ENCODE measurements at places on chromosomes 2 and 18. TPM values are rescaled to one million over a fixed set of nuclear protein-coding genes. Genes with fewer than 3 reads are reported as not detected.

Gene GBX2
- not detected for total RNA-seq

Gene TMEM247
- not detected for total RNA-seq

Gene CCDC85A
- total RNA-seq: not detected

- DNase-seq: no peak
Measured at GRCh38 chr2:154233231-154233630, 361.5 kb downstream of the GALNT13 start.

DNA sequence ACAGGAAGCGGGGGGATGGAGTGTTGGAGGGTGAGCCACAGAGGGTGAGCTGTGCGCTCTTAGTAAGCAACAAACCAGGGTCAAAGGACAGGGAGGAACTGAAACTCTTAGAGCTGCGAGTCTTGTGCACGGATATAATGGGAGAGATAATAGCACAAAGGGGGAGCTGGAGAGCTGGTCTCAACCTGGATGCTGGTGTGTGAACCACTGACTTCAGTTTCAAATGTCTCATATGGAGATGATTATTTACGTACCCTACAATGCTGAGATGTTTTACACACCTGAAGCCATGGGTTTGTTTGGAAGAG lies 35.9 kb downstream of the PTGR3 start:
- no peak for DNase-seq

Gene EHBP1
- total RNA-seq: 21.4 TPM

- DNase-seq: no peak
Measured at GRCh38 chr2:558302-558642, 118.9 kb downstream of the TMEM18 start.

Gene CD8B2
- total RNA-seq: 0.14 TPM

Gene ATP8B1
- total RNA-seq: not detected

- peak; percentile 58 for DNase-seq
Measured at GRCh38 chr2:181904022-181904632, 12.6 kb downstream of the ITPRID2 start.

Gene REEP1
- total RNA-seq: not detected

- DNase-seq: no peak
Measured at GRCh38 chr18:75467281-75467795, 39.8 kb upstream of the SMIM21 start.

- DNase-seq: no peak
Measured at GRCh38 chr18:34921811-34922385, 119.3 kb upstream of the MAPRE2 start.

Gene MITD1
- total RNA-seq: 14.1 TPM

- no peak for DNase-seq
Measured at GRCh38 chr2:31694444-31694843, 113.7 kb upstream of the SRD5A2 start.

GRCh38 chr2:17795309-17795708 lies 21.0 kb upstream of the MSGN1 start:
- DNase-seq: no peak

GRCh38 chr18:42623935-42624334 lies 491.6 kb downstream of the RIT2 start:
- no peak for DNase-seq

- DNase-seq: no peak
Measured at GRCh38 chr2:136183097-136183496, 65.1 kb upstream of the CXCR4 start.

DNA sequence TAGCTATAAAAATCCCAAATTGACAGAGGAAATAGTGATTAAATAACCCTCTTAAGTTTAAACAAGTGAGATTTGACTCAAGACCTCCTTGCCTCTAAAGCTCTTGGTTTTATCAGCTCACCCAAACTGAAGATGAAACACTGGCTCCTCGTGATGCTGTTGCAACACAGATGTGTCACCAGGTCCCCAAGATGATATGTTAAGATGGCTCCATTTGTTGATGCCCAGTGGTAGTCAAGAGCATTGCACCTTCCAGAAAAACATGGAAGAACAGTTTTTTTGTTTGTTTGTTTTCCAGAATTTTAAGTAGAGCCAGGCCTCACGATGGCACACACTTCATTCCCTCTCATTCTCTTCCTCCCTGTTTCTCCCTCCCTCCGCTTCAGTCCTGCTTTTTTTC lies 399.8 kb downstream of the TXNL1 start:
- peak; percentile 9 for DNase-seq

GRCh38 chr2:159217676-159218075 lies 68.8 kb downstream of the WDSUB1 start:
- no peak for DNase-seq

DNA sequence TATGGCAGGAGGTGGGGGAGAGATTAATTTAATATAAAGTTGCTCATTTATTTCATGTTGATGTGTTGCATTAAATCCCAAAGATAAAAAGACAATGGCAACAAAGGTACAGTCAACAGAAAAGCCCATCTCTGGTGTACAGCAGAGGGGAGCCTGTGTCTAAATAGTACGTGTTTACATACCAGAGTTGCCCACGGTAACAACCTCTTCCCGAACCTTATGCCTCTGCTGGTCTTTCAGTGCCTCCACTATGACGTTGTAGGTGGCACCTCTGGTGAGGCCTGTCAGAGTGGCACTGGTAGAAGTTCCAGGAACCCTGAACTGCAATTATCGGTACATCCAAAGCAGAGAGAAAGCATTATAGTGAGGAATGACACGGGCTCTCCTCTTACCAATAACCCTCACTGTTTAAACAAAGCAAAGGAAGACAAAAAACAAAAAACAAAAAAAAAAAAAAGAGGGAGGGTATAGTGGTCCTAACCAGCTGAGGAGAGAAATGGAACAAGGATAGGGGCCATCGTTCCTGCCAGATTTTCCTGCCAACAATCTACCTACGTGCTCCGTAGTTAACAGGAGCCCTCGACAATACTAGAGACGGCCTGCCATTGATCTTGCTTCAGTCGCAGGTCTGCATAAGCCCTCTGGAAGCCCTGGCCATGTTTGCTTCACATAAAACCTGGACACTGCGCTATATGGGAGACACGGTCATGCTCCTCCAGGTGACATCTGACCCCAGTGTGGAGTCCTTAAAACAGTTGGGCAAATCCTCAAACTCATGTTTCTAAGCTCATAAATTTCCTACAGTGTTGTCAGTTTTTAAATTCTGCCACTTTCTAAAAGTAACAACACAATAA lies 58.5 kb downstream of the ATIC start:
- no peak for DNase-seq

Gene GKN1
- total RNA-seq: not detected

- no peak for DNase-seq
Measured at GRCh38 chr2:50538147-50538546, 493.8 kb downstream of the NRXN1 start.

GRCh38 chr2:20050104-20050645 lies 1.3 kb downstream of the LAPTM4A start:
- peak; percentile 73 for DNase-seq

Gene ESPNL
- total RNA-seq: not detected

Gene SALL3
- 0.22 TPM for total RNA-seq

DNA sequence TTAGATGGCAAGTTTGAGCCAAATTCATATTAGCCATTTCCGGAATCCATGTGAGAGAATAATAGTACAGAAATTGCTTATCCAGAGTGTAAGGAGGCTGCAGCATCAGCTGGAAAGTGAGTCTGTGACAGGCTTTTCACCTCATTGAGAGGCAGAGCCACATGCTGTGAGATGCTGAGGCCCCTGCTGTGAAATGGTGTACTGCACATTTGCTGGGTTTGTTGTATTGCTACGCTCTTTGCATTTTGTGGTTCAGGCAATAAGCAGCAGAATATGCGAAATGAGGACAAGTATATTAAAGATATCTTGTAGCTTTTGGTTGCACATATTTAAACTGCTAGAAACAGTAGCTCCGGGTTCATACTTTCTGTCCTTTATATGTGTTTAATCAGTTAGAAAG lies 37.0 kb downstream of the NABP1 start:
- DNase-seq: no peak

Gene CFAP221
- not detected for total RNA-seq

- DNase-seq: no peak
Measured at GRCh38 chr2:8549273-8549922, 132.5 kb upstream of the ID2 start.

DNA sequence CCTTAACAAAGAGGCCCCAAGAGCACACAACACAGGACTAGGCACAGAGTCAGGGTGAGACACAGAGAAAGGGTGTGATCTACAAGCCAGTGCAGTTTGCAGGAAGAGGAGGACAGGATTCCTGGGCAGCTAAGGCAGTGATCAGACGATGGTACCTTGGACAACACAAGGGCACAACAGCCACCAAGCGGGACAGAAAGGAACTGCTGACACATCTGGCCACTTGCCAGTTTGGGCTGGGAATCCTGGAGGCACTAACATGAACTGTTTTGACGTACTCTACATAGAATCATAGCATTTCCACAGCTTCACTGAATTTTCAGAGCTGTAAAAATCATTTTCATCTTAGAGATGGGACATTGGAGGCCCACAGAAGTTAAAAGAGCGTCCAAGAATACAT lies 221.5 kb upstream of the SLC35G4 start:
- DNase-seq: peak; percentile 3

GRCh38 chr2:77767388-77768076 lies 245.4 kb upstream of the LRRTM4 start:
- no peak for DNase-seq

GRCh38 chr2:86054535-86055082 lies 51.1 kb downstream of the POLR1A start:
- DNase-seq: no peak

GRCh38 chr2:100941646-100942240 lies 60.3 kb upstream of the RPL31 start:
- no peak for DNase-seq

- no peak for DNase-seq
Measured at GRCh38 chr2:227394401-227394800, 6.7 kb upstream of the SCYGR1 start.

Gene HOXD4
- not detected for total RNA-seq

Gene MERTK
- total RNA-seq: 0.19 TPM

DNA sequence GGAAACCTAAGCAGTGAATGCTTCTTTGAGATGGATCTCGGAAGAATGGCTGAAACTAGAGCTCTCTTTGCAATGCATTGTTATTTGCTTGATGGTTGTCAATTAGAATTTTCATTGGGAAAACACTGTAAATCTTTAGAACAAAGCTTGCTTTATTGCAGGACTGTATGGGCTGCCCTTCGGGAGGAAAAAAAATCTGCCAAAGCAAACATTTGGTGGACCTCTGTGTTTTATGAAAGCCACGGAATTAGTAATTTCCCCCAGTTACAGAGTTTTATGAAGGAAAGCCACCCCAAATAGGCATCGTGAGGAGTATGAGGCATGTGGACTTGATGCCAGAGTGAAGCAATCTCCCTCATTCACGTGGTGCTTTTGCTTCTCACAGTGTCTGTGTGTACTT lies 33.5 kb downstream of the RHBDD1 start:
- no peak for DNase-seq

DNA sequence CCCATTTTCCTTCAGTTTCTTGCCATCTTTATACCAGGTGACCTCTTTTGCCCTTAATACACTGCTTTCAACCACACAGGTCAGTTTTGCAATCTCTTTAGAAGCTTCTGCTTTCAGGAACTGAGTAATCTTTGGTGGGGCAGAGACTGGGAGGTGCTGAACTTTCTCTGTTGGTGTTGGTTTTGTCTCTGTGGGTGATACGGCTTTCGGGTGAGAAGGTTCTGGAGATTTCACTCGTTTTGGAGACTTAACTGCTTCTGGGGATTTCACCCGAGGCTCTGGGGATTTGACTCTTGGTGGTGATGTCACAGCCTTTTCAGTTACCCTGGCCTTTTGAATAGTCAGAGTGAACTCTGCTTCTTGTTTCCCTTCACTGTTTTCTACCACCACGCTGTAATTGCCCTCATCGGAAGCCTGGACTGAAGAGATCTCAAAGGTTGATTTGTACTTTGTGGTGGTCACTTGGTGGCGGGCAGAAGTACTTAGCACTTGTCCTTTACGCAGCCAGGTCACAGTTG lies 50.4 kb downstream of the PLEKHA3 start:
- no peak for DNase-seq

DNA sequence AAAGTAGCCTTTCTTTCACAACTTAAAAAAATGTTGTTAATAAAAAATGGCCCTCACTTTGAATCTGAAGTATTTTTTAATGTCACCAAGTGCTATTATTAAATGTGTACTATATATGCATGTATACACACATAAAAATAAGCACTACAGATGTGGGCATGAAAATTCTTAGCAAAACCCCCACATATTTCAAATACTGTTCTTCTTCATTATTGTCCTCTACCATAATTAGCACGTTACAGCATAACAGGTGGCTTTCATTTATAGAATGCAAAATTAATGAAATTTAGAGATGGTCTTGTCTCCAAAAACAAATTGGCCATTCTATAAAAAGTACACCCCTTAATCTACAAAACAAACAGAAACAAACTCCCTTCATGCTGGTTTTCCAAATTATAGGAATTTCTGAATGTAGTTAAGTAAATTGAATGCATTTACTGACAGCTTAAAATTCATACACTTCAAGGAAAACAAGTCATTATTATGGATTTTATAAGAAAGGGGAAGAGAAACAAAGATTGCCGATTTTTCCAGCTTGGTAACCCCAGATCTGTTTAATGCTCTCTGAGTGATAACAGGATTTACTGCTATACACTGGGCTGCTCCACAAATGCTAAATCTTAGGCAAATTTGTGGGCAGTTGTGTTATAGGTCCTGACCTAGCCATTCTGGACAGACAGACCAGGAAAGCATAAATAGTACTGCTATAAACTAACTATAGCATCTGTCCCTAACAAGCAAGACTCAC lies 67.2 kb downstream of the SPRED2 start:
- DNase-seq: no peak

DNA sequence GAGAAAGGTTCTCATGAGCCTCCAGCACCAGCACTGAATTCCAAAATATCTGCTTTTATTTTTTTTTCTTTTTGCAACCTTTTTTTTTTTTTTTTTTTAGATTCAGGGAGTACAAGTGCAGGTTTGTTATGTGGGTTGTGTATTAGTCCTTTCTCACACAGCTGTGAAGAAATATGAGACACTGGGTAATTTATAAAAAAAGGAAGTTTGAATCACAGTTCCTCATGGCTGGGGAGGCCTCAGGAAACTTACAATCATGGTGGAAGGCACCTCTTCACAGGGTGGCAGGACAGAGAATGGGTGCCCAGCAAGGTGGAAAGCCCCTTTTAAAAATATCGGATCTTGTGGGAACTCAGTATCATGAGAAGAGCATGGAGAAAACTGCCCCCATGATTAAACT lies 7.9 kb upstream of the TMX3 start:
- no peak for DNase-seq

GRCh38 chr2:236744281-236744705 lies 174.7 kb downstream of the ACKR3 start:
- no peak for DNase-seq
